RPMI7951 (cell line): ENCODE measurements at places on chromosomes 11 and 22. TPM values are rescaled to one million over a fixed set of nuclear protein-coding genes. Genes with fewer than 3 reads are reported as not detected.

GRCh38 chr22:17347724-17348123, 21.5 kb upstream of the CECR2 start:
- no peak for DNase-seq

The PRODH gene
- total RNA-seq = not detected in 2 replicates

DNA sequence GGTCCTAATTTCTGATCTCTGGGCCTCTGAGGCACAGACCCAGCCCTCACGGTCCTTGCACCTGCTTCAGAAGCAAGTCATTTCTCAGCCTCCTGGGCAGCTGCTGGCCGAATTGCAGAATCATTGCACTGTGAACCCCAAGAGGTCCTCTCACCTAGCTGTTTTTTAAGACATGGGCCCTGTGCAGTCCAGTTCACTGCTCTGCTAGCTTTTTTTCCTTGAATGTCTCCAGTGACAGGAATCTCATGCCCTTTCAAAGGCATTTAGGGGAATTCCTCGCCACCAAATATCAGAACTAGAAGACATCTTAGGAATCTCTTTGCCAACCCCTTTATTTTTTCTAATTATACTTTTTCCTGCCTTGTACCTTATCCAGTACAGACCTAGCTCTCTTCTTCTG, 35.6 kb upstream of the TP53I11 start:
- DNase-seq = no peak

GRCh38 chr11:134763030-134763388, 351.0 kb upstream of the B3GAT1 start:
- DNase-seq = no peak

GRCh38 chr11:126452241-126453101, 97.0 kb downstream of the ST3GAL4 start:
- no peak for DNase-seq

The TEX54 gene
- total RNA-seq = not detected in 2 replicates

GRCh38 chr11:77103319-77103718, 679 bp downstream of the OMP start:
- DNase-seq = no peak

DNA sequence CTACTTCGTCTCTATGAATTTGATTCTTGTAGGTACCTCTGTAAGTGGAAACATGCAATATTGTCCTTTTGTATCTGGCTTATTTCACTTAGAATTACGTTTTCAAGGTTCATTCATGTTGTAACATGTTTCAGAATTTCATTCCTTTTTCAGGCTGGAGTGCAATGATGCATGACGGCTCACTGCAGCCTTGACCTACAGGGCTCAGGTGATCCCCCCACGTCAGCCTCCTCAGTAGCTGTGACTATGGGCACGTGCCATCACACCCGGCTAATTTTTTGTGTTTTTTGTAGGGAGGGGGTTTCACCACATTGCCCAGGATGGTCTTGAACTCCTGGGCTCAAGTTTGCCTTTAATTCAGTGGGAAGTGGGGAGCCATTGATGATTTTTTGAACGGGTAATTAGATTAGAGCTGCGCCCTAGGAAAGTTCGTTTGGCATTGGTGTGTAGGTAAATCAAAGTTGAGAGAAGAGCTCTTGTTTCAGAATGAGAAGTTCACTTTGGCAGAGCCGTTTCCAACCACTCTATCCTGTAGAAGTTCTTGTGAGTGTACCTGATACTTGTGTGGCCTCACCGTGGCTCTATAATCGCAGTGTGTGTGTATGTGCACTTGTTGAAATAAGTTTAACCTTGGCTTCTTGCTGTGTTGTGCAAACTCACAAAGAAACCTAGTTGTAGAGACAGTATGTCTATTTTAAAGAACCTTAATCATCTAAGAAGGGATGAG, 115.9 kb downstream of the NAV2 start:
- DNase-seq = no peak

DNA sequence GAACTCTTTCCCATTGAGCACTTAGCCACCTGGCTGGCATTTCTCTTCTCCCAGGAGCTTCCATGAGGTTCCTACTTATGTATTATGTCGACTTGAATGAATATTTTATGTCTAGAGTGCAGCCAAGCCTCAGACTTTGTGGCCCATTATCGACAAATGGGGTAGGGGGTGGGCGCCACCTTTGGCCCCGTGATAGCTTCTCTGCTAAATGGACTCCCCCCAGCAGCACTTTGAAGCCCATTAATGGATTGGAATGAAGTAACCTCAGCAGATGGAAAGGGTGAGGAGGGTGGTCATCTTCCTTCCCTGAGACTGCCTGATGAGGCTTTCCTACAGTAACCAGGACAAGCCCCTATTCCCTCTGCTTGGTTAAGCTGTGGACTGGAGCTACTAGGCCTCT, 5.9 kb downstream of the MARK2 start:
- no peak for DNase-seq

DNA sequence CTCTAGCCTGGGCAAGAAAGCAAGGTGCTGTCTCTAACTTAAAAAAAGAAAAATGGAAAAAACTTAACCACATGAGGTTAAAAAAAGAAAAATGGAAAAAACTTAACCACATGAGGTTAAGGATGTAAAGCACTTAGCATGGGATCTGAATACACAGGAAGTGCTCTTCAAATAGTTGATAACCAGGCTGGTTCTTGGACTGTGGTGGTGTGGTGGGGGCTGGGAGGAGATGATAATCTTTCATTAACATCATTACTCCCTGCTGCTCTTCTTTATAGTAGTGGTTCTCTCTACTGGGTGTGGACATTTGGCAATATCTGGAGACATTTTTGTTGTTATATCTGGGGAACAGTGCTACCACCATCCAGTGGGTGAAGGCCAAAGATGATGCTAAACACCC, 88.4 kb downstream of the TTC17 start:
- DNase-seq = no peak

DNA sequence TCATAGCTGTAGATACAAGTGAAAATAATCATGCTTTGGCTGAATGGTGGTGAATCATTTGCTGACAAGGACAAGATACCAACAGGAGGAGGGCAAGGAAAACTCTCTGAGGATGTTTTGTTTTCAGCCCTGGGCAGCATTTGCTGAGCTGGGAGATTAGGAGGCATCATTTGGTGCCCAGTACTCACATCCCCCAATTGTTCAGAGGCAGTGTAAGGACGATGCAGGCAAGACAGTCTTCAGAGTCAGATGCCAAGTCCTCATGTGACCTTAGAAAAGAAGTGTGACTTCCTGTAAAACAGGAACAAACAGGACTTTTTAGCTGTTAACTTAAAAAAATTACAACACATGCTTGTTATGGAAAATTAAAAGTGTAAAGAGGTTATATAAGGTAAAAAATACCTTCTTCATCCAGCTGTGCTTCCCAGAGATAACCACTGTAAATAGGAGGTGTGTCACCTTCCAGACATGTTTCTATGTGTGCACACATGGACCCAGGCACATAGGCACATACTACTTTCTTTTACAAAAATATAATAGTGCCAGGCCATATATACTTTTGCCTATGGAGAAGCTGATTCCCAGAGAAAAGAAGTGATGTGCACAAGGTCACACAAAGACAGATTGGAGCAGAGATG, 18.0 kb downstream of the CNTF start:
- DNase-seq = no peak

The ST3GAL4 gene
- total RNA-seq = 99.7 and 108 TPM in 2 replicates

The THY1 gene
- 949 and 1,053 TPM in 2 replicates for total RNA-seq

The SYT12 gene
- under 0.01 and 0.60 TPM in 2 replicates for total RNA-seq

GRCh38 chr11:120339394-120339890, 3.2 kb downstream of the ARHGEF12 start:
- peak; percentile 72 for DNase-seq

The LRRC55 gene
- total RNA-seq = not detected in 2 replicates

DNA sequence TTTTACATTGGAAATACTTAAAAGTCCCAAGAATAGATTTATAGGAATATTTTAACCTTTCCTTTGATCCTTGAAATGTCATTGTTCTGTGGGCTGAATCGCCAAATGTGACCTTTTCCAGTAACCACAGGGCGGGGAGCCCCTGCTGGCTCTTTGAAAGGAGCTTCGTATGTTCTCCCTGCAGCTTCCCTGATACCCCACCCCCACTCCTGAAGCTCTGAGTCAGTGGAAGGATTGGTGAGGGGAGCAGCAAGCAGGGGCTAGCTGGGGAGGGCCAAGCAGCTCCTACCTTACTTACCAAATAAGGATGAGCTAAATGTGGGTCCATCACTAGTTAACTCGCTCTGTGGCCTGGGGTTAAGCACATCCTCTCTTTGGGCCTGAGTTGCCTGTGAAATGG, 87.7 kb downstream of the CHST1 start:
- DNase-seq = no peak

GRCh38 chr22:24146791-24147353, 34.4 kb upstream of the SUSD2 start:
- DNase-seq = peak; percentile 72

DNA sequence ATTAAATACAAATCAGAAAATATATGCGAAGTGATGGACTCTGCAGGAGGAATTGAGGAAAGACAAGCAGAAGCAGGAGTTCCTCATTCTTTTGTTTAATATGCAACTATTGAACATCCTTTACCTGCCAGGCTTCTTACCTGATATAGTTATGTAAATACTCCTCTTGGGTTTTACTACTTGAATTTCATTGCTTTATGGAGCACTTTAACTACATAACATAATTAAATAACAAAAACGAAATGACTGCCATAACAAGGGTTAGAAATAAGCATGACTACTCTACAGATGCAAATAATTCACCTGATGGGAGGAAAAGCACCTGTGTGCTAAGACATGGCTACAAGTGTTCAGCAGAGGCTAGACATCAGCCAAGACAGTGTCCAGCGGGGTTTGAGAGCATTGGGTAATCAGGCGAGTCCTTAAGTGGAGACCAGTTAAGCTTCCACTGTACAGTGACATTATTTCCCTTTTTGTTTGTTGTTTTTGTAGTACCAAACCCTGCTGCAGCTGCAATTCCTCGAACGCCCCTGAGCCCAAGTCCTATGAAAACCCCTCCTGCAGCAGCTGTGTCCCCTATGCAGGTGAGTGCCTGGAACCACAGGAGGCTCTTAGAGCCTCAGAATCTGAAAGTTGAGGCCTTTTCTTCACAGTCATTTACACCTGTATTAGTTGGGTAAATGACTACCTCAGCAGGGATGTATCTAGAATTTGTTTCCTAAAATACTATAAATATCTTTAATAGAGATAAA, 67.4 kb downstream of the SPECC1L start:
- DNase-seq = no peak

The BLID gene
- total RNA-seq = 1.9 and 3.4 TPM in 2 replicates

The JAML gene
- not detected in 2 replicates for total RNA-seq

The AHNAK gene
- total RNA-seq = 184 and 206 TPM in 2 replicates

DNA sequence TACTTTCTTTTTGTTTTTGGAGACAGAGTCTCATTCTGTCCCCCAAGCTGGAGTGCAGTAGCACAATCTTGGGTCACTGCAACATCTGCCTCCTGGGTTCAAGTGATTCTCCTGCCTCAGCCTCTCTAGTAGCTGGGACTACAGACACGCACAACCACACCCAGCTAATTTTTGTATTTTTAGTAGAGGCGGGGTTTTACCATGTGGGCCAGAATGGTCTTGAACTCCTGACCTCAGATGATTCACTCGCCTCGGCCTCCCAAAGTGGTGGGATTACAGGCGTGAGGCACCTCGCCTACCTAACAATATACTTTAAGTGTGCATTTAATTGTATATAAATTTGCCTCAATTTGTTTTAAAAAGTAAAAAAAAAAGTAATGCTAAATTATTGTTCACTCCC, 38.4 kb downstream of the GRK3 start:
- peak; percentile 37 for DNase-seq

- DNase-seq = no peak
These were observed 62.8 kb downstream of the MORC2 start for GRCh38 chr22:30905696-30906341.

The CRYAB gene
- 0.29 TPM in 1 of 2 replicates, not detected in the other for total RNA-seq

The SRRD gene
- total RNA-seq = 15.0 and 23.0 TPM in 2 replicates

- DNase-seq = no peak
These were observed 8.3 kb downstream of the SSH3 start for GRCh38 chr11:67311556-67312082.

GRCh38 chr11:12121517-12121916, 11.1 kb downstream of the MICAL2 start:
- no peak for DNase-seq

GRCh38 chr22:21759646-21760376, 24.2 kb upstream of the YPEL1 start:
- no peak for DNase-seq

GRCh38 chr11:108963118-108963517, 298.2 kb downstream of the DDX10 start:
- DNase-seq = no peak

DNA sequence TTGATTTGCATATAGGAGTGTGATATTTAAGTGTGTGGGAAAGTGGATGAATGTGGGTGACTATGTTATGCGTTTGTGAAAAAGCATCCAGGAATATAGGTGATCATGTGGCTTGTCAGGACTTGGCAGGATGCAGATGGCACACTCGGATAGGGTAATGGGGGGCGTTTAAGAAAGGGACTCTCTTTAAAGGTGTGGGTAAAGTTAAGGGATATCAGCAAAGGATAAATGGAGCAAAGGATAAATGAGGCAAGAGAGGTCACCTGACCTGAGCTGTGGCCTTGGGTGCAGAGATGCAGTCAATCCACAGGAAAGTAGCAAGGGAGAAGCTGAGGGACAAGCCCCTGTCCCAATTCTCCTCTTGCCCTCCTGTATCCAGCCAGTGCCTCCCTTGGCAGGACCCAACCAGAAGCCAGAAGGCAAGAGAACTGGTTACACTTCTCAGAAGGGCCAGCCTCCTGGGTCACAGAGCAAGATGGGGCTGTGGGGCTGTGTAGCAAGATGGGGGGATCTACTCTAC, 47.5 kb upstream of the GRAMD1B start:
- DNase-seq = no peak

DNA sequence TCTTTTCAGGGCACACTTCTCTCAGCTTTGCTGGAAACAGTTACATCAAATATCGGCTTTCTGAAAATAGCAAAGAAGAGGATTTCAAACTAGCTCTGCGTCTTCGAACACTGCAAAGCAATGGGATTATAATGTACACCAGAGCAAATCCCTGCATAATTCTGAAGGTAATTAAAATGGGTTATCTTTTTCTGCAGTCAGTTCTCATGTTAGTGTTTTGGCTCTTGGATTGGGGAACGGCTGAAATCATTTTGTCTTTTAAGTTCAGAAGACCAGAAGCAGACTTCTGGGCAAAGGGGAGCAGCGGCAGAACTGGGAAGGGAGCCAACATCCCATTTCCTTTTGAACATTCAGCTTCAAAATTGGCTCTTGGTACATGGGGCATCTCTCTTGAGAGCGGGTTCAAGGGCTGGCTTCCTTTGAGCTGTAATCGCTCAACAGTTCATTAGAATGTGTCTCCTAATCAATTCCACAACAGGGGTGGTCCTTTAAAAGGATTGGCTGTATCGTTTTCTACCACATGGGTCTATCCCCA, 110.2 kb upstream of the MTNR1B start:
- no peak for DNase-seq

The SCUBE1 gene
- total RNA-seq = 7.0 and 9.2 TPM in 2 replicates

- DNase-seq = no peak
These were observed 36.8 kb upstream of the OR5P2 start for GRCh38 chr11:7833527-7833926.

The CALCA gene
- not detected in 2 replicates for total RNA-seq

The NCAM1 gene
- total RNA-seq = 69.3 and 75.7 TPM in 2 replicates

DNA sequence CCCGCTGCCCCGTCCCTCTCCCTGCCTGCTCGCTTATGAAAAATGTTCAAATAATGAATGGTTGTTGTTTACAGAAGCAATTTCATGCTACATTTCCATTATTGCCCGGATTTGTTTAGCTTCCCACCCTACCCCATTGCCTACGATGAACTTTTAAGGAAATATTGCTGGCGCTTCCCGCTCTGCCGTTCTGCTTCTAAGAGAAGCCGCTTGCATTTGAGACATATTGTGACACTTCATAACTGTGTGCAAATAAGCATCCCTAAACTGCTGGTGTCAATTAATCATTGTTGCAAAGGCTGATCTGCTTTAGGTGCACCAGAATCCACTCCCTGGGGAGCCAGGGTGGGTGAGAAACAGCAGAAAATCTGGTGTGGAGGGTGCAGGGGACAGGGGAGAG, 52.3 kb upstream of the LMO1 start:
- DNase-seq = no peak
